ENCODE measurements at places on chromosomes 5 and 9.

- DNase-seq = no peak
Observed at GRCh38 chr5:169808118-169808581, 171.1 kb downstream of the DOCK2 start.

- no peak for DNase-seq
Observed at GRCh38 chr9:134640506-134641172, 964 bp upstream of the COL5A1 start.

DNA sequence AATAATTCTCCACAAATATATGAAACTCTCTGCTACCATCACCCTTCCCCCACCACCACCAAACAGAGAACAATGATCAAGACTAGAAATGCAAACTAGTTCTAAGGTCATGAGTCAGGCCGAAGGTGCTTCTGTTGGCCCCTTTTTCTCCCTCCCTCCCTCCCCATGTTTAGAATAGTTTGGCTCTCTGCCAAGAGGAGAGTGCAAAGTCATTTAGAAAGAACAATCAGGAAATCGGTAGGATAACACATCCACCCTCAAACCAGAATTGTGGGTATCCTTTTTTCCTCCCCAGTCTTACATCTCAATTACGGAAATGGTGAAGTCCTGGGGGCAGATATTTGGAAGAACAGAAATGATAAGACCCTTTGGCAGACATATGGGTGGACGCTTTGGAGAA lies 170.1 kb downstream of the SLF1 start:
- no peak for DNase-seq

- DNase-seq = no peak
Observed at GRCh38 chr9:1460143-1460769, 410.1 kb downstream of the DMRT2 start.

GRCh38 chr9:94819161-94819687 lies 92.7 kb downstream of the AOPEP start:
- DNase-seq = no peak

GRCh38 chr5:180988592-180988991 lies at the start of gene BTNL3:
BTNL3 (plus strand) TSS chr5:180988846; CDS start chr5:180989029, 183 bp downstream.
- no peak for DNase-seq

DNA sequence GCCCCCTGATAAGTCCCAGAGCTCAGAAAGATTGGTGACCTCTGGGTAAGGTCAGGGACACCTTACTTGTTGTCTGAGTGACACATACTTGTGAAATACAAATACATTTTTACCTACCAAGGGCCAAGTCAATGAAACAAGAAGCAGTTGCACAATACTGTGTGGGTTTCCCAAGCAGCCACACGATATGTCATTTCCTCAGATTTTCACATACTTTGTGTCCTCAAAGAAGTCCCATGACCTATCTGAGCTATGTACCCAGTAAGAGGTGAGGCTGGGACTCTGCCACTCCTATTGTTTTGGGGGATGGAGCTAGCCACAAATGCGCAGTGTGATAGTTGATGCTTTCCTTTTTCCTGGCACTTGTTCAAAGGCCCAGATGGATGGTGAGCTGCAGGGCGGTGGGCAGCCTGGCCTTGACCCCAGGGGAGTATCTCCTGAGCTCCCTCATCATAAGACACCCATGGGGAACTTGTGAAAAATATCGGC lies 4.8 kb upstream of the SLC25A51 start:
- no peak for DNase-seq

DNA sequence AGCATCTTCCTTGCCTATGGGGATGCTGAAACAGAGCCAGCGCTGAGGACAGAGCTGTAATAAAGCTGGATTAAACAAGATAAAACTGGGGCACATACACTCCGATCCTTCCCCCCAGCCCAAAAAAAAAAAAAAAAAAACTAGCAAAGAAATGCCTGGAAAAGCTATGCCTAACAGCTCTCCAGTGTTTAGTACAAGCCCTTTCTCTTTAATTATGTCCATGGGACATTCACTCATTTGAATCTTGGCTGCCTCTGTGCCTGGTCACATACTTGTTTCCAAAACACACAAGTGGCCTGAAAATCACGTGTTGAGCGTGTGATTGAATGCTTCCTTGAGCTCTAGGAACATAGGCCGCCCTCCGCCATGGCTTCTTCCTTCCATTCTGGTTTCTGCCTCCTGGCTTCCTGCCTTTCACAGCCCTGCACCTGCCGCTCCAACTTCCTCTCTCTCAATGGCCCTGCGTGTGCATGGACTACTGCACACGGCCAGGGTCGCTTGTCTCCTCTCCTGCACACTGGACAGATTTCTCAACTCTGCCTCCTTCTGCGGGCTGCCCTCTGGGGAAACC lies 111.0 kb upstream of the RETREG1 start:
- DNase-seq = no peak

- DNase-seq = no peak
Observed at GRCh38 chr5:78823196-78823595, 161.9 kb downstream of the ARSB start.

GRCh38 chr9:135320331-135320730 lies 159.3 kb upstream of the PPP1R26 start:
- no peak for DNase-seq

DNA sequence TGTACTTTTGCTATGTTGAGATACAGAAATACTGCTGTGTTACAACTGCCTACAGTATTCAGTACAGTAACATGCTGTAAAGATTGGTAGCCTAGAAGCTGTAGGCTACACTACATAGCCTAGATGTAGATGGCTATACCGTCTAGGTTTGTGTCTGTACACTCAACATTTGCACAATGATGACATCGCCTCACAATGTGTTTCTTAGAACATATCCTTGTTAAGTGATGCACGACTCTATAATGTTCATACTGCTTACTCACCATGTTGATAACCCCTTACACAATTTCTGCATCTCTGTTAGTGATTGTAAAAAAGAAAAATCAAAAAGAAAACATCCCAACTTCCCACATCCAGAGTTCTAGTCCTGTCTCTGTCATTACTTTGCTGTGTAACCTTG lies 450.0 kb downstream of the CCDC171 start:
- no peak for DNase-seq

- no peak for DNase-seq
Observed at GRCh38 chr9:93807166-93808074, 147.7 kb downstream of the BARX1 start.

DNA sequence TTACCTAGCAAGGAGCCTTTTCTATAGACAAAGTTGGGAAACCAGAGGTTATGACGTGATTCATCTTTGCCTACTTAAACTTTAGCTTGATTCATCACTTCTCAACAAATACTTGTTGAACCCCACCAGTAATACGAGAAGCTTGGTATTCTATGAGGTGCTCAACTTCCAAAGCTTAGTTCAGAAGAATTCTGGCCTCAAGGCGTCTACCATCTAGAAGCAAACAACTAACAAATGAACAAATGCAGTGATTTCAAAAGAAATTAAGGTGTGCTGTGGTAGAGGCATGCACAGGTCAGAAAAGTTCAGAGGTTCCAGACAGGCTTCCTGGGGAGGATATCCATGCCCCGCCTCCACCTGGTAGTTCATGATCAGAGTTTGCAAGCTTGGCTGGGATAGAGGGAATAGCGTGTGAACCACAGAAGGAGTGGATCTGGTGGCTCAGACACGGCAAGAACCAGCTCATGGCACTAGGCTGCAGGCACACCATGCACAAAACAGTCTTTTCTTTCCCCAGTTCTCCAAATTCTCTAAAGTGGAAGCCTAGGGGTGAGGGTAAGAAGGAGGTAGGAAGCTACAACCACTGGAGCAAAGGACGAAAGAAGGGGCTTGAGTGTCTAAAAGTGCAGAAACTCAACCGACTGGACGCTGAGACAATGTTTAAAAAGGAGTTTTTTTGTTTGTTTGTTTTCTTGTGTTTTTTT lies 473.0 kb downstream of the RAB3C start:
- DNase-seq = no peak

DNA sequence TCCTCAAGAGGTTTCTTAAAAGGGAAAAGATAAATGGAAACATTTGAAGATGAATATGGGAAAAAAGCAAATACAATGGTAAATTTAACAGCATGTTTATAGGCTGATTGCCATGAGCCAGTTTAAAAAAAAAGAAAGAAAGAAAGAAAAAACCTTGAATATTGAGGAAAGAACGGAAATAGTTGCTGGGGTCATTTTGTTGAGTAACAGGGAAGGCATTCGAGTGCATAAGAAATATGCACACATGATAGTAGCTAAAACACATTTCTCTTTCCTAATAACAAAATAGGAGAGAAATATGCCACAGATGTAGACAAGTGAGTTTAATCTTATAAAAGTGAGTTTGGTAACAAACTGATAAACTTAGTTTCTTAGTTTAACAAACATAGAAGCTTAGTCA lies 864.6 kb upstream of the ACO1 start:
- DNase-seq = no peak
